ENCODE measurements at places on chromosomes 4 and X.

DNA sequence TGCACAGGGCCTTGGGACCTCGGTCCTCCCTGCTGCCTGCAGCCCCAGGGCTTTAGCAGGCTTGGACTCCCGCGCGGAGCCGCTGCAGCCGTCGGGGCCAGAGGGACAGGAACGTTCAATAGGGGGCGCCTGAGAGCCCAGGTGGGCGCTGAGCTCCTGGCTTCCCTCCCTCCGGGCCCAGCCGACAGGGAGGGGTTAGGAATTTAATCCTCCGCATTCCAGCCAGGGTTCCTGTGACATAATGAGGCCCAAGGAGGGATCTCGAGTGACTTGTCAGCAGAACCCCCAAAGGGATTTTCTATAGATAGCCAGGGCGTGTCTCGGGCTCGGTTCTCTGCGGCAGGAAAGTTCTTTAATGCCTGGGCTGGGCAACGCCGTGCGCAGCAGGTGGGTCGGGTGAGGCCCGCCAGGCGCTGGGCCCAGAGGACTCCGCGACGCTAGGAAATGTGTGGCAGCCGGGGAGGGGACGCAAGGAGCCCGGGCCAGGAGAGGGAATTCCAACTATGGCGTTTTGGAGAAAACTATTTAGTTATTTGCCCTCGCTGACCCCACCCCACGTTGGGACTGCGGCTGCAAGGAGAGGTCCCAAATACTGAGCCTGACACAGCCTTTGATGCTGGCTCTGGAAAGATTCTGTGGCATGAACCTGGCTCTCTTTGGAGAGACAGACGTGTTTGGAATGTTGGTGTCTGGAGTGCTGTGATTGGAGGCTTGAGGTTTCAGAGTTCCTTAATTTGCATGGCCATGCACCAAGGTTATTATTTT is 285.2 kb upstream of the GATB start:
- no peak for DNase-seq

DNA sequence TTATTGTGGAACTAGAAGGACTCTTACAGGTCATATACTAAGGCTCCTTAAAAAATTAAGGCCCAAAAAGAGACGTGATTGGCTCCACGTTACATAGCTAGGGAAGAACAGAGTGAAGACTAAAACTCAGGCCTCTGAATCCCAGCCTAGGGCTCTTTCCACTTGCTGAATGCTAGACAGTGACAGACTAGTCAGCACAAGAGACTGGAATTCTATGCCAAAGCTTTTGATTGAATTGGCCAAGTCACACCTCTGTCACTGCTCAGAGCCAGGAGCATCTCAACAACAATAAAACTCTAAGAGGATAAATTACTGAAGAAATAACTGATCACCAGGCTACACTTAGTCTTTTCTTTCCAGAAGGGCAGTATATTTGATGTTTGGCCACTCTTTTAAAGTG is 16.8 kb downstream of the DCX start:
- no peak for DNase-seq

DNA sequence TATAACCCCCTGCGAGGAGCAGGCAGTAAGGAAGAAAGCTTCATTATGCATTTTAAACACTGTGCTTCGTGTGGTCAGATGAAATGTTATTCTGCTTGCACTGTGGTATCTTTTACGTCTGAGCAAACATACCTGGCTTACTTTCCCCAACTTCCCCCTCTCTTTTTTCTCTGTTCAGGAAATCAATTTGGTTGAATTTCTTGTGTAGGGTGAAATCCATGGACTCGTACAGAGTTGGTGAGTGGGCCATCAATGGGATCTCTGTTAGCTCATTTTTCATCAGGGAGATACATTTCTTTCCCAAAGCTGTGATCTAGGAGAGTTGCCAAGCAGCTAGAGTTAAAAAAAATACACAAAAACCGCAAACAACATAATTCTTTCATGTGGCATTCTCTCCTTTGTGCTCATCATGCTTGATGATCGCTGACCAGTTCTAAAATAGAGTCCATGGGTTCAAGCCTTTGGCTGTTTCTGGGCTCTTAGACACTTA is 98.5 kb downstream of the FRAS1 start:
- no peak for DNase-seq

DNA sequence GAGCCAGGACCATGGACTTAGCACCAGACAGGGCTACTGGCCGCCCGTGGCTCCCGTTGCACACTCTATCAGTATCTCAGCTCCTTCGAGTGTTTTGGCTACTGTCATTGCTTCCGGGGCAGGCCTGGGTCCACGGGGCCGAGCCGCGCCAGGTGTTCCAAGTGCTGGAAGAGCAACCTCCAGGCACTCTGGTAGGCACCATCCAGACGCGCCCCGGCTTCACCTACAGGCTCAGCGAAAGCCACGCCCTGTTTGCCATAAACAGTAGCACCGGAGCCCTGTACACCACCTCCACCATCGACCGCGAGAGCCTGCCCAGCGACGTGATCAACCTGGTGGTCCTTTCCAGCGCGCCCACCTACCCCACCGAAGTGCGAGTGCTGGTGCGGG is 1.6 kb downstream of the FAT4 start:
- no peak for DNase-seq

Measured in DMS79 (cell line).